ENCODE measurements at places on chromosomes 11 and 22. TPM values are rescaled to one million over a fixed set of nuclear protein-coding genes. Genes with fewer than 3 reads are reported as not detected.

- no peak overlapping the region for H3K27ac ChIP-seq
- H3K27me3 ChIP-seq = no peaks in the 10 kb centered on the region
- H3K4me3 ChIP-seq = no peak overlapping the region
- H3K36me3 ChIP-seq = no peaks in the 10 kb centered on the region
- DNase-seq = no peak
- no peaks in the 10 kb centered on the region for H3K4me1 ChIP-seq
These were observed 231.0 kb upstream of the SORL1-AS1 start for GRCh38 chr11:121683791-121684190.

KCNJ1 gene
- total RNA-seq = 0.12 TPM

DNA sequence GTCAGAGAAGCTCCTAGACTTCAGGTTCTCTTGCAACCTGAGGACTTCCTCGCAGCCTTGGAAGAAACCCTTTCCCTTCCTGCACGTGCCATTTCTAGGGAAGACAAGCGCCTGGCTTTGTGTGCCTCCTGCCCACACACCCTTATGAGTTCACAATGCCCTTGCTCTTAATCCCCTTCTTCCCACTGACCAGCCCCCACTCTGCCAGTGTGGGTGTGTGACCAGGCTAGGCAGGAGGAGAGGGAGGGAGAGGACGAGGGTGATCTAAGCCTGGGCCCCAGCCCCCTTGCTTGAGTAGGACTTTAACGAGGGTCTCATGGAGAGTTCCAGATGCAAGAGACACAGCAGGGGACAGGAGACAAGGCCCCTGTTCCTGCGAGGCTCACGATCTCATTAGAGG is 30.2 kb downstream of the TP53I11 start:
- H3K27ac ChIP-seq = no peak overlapping the region
- peaks cover 1% of the 10 kb centered on the region for H3K36me3 ChIP-seq
- no peaks in the 10 kb centered on the region for H3K27me3 ChIP-seq
- H3K4me1 ChIP-seq = no peaks in the 10 kb centered on the region
- no peak for DNase-seq

DCHS1 gene
- 14.9 TPM for total RNA-seq

DNA sequence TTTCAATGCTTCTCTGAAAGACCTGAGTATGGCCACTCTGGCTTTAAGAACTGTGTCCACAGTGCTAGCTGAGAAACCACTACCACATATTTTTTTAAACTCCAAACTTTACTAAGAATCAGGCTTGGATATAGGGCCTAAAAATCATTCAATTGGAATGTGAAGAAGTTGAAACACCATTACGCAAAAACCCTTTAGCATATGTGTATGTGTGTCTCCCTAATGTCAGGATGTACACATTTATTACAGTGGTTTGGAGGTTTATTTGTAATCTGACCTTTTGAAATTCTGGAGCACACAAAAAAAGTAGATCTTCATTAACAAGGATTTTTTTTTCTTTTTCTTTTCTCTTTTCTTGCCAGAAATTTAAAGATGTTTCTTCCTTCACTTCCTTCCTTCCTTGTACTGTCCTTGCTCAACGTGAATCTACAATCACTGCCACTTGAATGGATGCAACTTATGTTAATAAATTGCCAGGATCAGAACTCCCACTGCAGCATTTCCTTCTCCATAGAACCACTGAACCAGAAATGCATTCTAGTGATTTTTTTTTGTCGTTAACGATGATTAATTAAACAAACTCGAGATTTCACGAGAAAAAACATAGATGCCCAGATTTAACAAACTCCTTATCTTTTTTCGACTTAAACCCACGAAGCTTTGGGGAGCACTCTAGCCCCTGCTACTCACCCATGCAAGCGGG is 3.1 kb upstream of the ADM start:
- no peaks in the 10 kb centered on the region for H3K4me1 ChIP-seq
- H3K27ac ChIP-seq = no peak overlapping the region
- H3K27me3 ChIP-seq = no peaks in the 10 kb centered on the region

TP53I11 gene
- total RNA-seq = 51.2 TPM

GRAP2 gene
- 6.9 TPM for total RNA-seq

PDE3B gene
- total RNA-seq = 17.3 TPM

OR5P2 gene
- total RNA-seq = 0.83 TPM

GRCh38 chr11:58285483-58286040 is 17.5 kb upstream of the OR10W1 start:
- H3K27me3 ChIP-seq = no peaks in the 10 kb centered on the region
- DNase-seq = peak; percentile 1
- no peaks in the 10 kb centered on the region for H3K36me3 ChIP-seq
- no peaks in the 10 kb centered on the region for H3K4me1 ChIP-seq
- no peak overlapping the region for H3K27ac ChIP-seq

DNA sequence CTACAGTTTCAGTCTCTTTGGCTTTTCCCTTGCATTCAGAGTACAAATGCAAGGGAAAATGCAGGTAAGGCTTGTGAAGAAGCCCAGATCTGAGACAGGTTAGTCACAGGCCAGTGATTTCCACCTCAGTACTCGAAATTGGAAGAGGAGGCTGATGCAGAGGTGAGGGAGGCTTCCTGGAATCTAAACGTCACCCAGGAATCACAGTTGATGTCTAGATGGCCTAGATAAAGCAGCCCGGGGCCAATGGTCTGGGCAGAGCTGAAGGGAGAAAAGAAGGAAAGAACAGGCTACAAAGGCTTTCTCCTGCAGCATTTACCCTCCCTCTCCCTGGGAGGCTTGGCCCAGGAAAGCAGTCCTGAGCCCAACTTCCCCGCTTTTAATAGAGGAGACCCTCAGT is 8.5 kb downstream of the TRIM6 start:
- H3K4me3 ChIP-seq = no peak overlapping the region
- H3K36me3 ChIP-seq = no peaks in the 10 kb centered on the region
- no peaks in the 10 kb centered on the region for H3K4me1 ChIP-seq
- H3K27me3 ChIP-seq = no peaks in the 10 kb centered on the region
- no peak overlapping the region for H3K27ac ChIP-seq

GRCh38 chr11:2400069-2400761 is at the start of gene TSSC4:
Gene TSSC4 (plus strand): TSS chr11:2400750. CDS start chr11:2402634, 1,884 bp downstream.
- DNase-seq = peak; percentile 100
- no peaks in the 10 kb centered on the region for H3K27me3 ChIP-seq
- peaks cover 11% of the 10 kb centered on the region for H3K4me1 ChIP-seq
- H3K36me3 ChIP-seq = peaks cover 56% of the 10 kb centered on the region
- peak within 1 kb of the TSS; percentile 97 for H3K27ac ChIP-seq
